ENCODE measurements at places on chromosomes 11 and 22.

- DNase-seq = peak; percentile 20
Measured at GRCh38 chr11:114775875-114776621, 97.7 kb downstream of the NXPE2 start.

- no peak for DNase-seq
Measured at GRCh38 chr11:95102733-95103132, 13.1 kb downstream of the ENDOD1 start.

- DNase-seq = no peak
Measured at GRCh38 chr11:107385361-107385981, 72.2 kb downstream of the CWF19L2 start.

GRCh38 chr11:57680552-57680874 lies 12.6 kb downstream of the ZDHHC5 start:
- no peak for DNase-seq

- no peak for DNase-seq
Measured at GRCh38 chr22:49799431-49800075, 28.1 kb downstream of the BRD1 start.
